Activated naive CD8-positive, alpha-beta T cell treated with anti-CD3 and anti-CD28 coated beads for 36 hours (primary cell): ENCODE measurements at places on chromosomes 12 and 14. TPM values are rescaled to one million over a fixed set of nuclear protein-coding genes. Genes with fewer than 3 reads are reported as not detected.

MYL2 gene
- total RNA-seq, result not detected

OR11G2 gene
- total RNA-seq, result not detected

FAM222A gene
- 1.1 TPM for total RNA-seq

PSMB11 gene
- total RNA-seq, result not detected

SRRM4 gene
- total RNA-seq, result not detected

HELB gene
- total RNA-seq, result 13.5 TPM

SLCO1B1 gene
- total RNA-seq, result not detected

KCNA1 gene
- 0.04 TPM for total RNA-seq

SDR39U1 gene
- 59.0 TPM for total RNA-seq

CCDC38 gene
- 0.16 TPM for total RNA-seq

PMEL gene
- 0.28 TPM for total RNA-seq

OASL gene
- total RNA-seq, result 17.2 TPM

CIT gene
- total RNA-seq, result 41.8 TPM

TCL1B gene
- total RNA-seq, result not detected

CIDEB gene
- 6.7 TPM for total RNA-seq

TTC9 gene
- 5.4 TPM for total RNA-seq

FGF23 gene
- total RNA-seq, result not detected

EEF1AKMT3 gene
- total RNA-seq, result 3.7 TPM

A2M gene
- not detected for total RNA-seq

TMEM119 gene
- not detected for total RNA-seq

MGAT2 gene
- 40.0 TPM for total RNA-seq

RNASE3 gene
- total RNA-seq, result not detected

HOXC4 gene
- total RNA-seq, result 0.56 TPM

NOVA1 gene
- 0.28 TPM for total RNA-seq

KCNC2 gene
- total RNA-seq, result not detected

COPZ1 gene
- 102 TPM for total RNA-seq

MYF6 gene
- total RNA-seq, result not detected

C12orf60 gene
- 2.8 TPM for total RNA-seq

SLC22A17 gene
- 2.9 TPM for total RNA-seq

LMNTD1 gene
- not detected for total RNA-seq

SLC6A15 gene
- 0.29 TPM for total RNA-seq

BDKRB1 gene
- total RNA-seq, result not detected

SLC6A12 gene
- not detected for total RNA-seq

ARHGEF40 gene
- 0.21 TPM for total RNA-seq

PSMD9 gene
- 64.3 TPM for total RNA-seq

SRSF9 gene
- 292 TPM for total RNA-seq

GLT1D1 gene
- total RNA-seq, result 0.30 TPM

GARIN6 gene
- total RNA-seq, result not detected

ABCD2 gene
- total RNA-seq, result 3.1 TPM

KLRC3 gene
- 1.1 TPM for total RNA-seq

PUS7L gene
- total RNA-seq, result 26.7 TPM

ATG2B gene
- total RNA-seq, result 15.3 TPM

TAPBPL gene
- 23.7 TPM for total RNA-seq

CACNA1C gene
- total RNA-seq, result 0.14 TPM

GPRC5D gene
- not detected for total RNA-seq

SLC35F4 gene
- total RNA-seq, result not detected

MYH7 gene
- total RNA-seq, result 0.06 TPM

PTPRB gene
- total RNA-seq, result not detected

FOXA1 gene
- total RNA-seq, result not detected

PPP1R13B gene
- total RNA-seq, result 9.8 TPM

CCDC184 gene
- total RNA-seq, result 0.33 TPM

PCED1B gene
- total RNA-seq, result 117 TPM

CLEC2A gene
- not detected for total RNA-seq

OAS1 gene
- total RNA-seq, result 34.9 TPM
